ENCODE measurements at places on chromosomes 4 and X.

DNA sequence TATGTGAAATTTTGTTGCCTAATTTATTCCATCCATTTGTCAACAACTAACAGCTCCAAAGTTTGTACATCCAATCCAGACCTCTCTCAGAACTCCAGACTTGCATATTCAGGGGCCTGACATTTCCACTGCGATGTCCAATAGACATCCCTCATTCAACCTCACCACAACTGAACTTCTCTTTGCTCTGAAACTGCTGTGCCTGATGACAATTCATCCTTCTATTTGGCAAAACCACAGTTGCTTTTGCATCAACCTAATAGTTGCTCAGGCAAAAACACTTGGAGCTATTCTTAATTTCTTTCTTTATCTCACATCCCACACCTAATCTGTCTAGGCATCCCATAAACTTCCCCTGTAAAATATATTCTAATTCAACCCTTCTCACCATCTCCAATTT is 56.5 kb downstream of the ANTXR2 start:
- DNase-seq = no peak

- no peak for DNase-seq
Measured at GRCh38 chr4:120025516-120025915, 41.1 kb downstream of the MAD2L1 start.

DNA sequence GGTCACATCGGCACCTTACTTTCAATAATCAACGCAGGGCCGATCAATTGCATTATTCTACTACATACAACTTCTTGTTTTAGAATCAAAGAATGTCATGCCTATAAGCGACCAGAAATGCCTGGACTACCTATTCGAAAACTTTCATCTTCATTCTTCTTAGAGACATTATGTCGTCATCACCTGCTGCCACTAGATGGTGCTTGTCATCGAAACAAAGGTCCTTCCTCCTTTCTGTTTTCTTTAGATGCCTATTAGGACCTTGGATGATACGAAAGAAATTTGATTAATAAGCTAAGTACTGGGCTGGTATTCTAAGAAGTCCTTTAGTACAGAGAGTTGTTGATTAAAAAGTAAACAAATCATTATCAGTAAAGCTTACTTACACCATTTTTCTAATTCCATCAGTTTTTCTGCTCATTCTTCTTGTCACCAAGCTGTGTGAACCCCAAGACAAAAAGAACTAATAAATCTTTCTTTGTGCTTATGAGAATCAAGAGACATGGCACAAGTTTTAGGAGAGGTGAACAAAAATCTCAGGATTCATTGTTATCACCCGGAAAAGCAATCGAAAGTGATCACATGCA is 154.5 kb upstream of the SLC4A4 start:
- peak; percentile 16 for DNase-seq

DNA sequence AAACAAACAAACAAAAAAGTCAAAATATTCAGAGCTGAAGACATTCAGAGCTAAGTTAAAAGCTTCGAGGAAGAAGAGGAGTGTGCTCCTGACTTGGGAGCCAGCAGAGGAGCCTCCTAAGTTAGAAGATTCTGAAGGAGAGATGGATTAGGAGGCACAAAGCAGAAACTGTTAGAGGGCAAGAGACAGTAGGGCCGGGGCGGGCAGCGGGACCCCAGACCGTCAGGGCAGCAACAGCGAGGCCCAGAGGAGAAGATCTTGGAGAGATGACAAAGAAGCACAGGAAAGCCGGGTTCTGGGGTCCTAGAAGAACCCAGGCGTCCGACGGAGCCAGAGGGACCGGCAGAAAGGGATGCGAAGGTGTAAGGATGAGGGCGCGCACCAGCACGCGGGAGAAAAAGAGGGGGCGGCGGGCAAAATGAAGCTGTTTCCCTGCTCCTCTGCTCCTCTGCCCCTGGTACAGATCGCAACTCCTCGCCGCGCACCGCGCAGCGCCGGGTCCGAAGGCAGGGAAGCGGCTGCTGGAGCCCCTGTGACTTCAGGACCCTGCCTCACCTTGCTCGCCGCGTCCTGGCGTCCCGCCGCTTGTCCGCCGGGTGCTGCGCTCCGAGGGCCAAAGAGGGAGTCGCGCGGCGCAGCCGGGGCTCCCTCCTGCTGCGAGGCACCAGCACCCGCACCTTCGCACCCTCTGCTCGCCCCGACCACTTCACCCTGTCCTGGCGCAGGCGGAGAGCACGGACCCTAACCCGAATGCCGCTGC is 477 bp downstream of the KLHL13 start:
- DNase-seq = no peak

GRCh38 chrX:150269605-150270254 is 93.4 kb upstream of the MAMLD1 start:
- no peak for DNase-seq

- DNase-seq = no peak
Measured at GRCh38 chr4:112251019-112251643, 19.5 kb downstream of the AP1AR start.

Data from CD8-positive, alpha-beta T cell (primary cell).